Lower lobe of right lung (tissue), 2 donors: ENCODE measurements at places on chromosomes 1 and 21. TPM values are rescaled to one million over a fixed set of nuclear protein-coding genes. Genes with fewer than 3 reads are reported as not detected.

The NADK gene
- 133 TPM for total RNA-seq

The RCC1 gene
- 29.1 TPM for total RNA-seq

The A3GALT2 gene
- total RNA-seq = not detected

The TMEM240 gene
- 3.9 TPM for total RNA-seq

The SLC44A3 gene
- total RNA-seq = 19.3 TPM

The PPM1J gene
- total RNA-seq = 0.30 TPM

The RGS18 gene
- total RNA-seq = 13.0 TPM

The CRYBG2 gene
- total RNA-seq = 2.1 TPM

The ZNF683 gene
- 1.2 TPM for total RNA-seq

The CADM3 gene
- 8.8 TPM for total RNA-seq

The EFCAB14 gene
- 116 TPM for total RNA-seq

The PTPN7 gene
- 8.5 TPM for total RNA-seq

The CPTP gene
- total RNA-seq = 20.4 TPM

The RHCE gene
- 0.65 TPM for total RNA-seq

The NUF2 gene
- 0.92 TPM for total RNA-seq

The GJC2 gene
- 6.0 TPM for total RNA-seq

The C8A gene
- not detected for total RNA-seq

The AMY1A gene
- 5.8 TPM for total RNA-seq

The LCE1D gene
- not detected for total RNA-seq

The AMY1B gene
- total RNA-seq = 5.8 TPM

The PEX19 gene
- 63.1 TPM for total RNA-seq

The CELA3B gene
- not detected for total RNA-seq

The KANK4 gene
- 4.4 TPM for total RNA-seq

The RAB3B gene
- 0.06 TPM for total RNA-seq

The TSSK3 gene
- total RNA-seq = 2.1 TPM

The HPDL gene
- total RNA-seq = not detected

The UBL4B gene
- not detected for total RNA-seq

The XCL2 gene
- total RNA-seq = 2.0 TPM

The TSPEAR gene
- total RNA-seq = 0.27 TPM

The TMEM52 gene
- 1.4 TPM for total RNA-seq

The ELAVL4 gene
- total RNA-seq = not detected

The AGO1 gene
- 26.9 TPM for total RNA-seq

The CELA2B gene
- total RNA-seq = not detected

The ALG14 gene
- 4.6 TPM for total RNA-seq

The DHRS3 gene
- 135 TPM for total RNA-seq

The PRDM16 gene
- total RNA-seq = 19.2 TPM

The NEGR1 gene
- 18.1 TPM for total RNA-seq

The REN gene
- total RNA-seq = 0.59 TPM

The HYI gene
- total RNA-seq = 67.7 TPM

The PIGK gene
- total RNA-seq = 27.1 TPM

The KIRREL1 gene
- total RNA-seq = 26.9 TPM

The MIA3 gene
- 66.0 TPM for total RNA-seq

The CR2 gene
- total RNA-seq = 0.09 TPM

The LIN28A gene
- total RNA-seq = not detected

The RXRG gene
- 8.4 TPM for total RNA-seq

The PLCH2 gene
- 3.8 TPM for total RNA-seq

The LAPTM5 gene
- 544 TPM for total RNA-seq

The AXDND1 gene
- total RNA-seq = 0.59 TPM

The RGS2 gene
- total RNA-seq = 63.8 TPM
